GM23338 (cell line): ENCODE measurements at places on chromosomes 13 and 19.

- DNase-seq: peak; percentile 3
These were observed 741.2 kb upstream of the PCDH9 start for GRCh38 chr13:67971291-67971690.

- no peak for DNase-seq
These were observed 1362.0 kb downstream of the PCDH9 start for GRCh38 chr13:65868099-65868498.

DNA sequence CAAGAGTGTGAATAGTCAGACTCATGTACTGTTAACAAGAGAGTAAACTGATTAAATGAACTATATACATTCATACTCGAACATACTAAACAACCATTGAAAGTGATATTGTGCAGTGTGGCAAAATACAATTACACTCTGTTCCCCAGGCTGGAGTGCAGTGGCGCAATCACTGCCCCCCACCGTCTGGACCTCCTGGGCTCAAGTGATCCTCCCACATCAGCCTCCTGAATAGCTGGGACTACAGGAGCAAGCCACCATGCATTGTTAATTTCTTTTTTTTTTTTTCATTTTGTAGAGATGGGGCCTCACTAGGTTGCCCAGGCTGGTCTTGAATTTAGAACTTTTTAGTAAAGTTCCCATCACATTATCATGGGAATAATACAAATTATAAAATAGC lies 77.3 kb upstream of the LSM14A start:
- no peak for DNase-seq

DNA sequence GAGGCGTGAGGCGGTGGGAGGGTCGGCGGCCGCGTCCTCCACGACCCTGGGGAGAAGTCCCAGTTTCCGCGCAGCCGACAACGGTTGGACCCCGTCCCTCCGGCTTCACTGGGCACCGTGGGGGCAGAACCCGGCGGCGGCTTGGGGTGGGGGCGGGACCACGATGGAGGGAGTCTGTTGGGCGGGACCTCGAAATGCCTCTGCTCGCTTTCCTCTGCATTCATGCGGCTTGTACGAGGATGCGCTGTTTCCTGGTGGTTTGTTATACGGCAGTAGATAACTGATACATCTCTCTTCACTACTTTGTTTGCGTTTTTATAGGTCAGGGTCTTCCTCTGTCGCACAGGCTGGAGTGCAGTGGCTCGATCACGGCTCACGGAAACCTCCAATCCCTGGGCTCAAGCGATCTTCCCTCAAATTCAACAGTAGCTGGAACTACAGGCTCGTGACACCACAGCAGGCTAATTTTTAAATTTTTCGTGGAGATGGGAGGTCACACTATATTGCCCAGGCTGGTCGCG lies 24.6 kb upstream of the ZNF846 start:
- peak; percentile 75 for DNase-seq

DNA sequence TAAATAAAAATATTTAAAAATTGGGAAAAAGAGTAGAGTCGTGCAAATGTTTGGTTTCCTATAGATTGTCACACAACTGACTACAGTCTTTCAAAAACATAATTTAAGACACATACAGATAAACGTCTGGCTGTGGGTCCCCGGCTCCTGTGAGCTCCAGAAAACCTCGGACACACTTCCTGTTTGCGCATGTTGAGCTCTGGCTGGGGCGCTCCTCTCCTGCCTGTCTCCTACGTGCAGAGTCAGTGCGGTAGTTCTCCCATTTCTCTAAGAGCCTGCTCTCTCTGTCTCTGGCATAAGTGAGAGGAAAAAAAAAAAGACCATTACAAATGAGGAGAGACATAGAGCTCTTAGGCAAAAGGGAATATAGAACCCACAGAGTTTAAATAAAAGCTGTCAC lies 128.2 kb upstream of the OBI1 start:
- DNase-seq: no peak

- DNase-seq: peak; percentile 97
These were observed 757 bp downstream of the FBN3 start for GRCh38 chr19:8148410-8149260.

GRCh38 chr13:74287724-74288169 lies 153.5 kb upstream of the KLF12 start:
- DNase-seq: peak; percentile 90

DNA sequence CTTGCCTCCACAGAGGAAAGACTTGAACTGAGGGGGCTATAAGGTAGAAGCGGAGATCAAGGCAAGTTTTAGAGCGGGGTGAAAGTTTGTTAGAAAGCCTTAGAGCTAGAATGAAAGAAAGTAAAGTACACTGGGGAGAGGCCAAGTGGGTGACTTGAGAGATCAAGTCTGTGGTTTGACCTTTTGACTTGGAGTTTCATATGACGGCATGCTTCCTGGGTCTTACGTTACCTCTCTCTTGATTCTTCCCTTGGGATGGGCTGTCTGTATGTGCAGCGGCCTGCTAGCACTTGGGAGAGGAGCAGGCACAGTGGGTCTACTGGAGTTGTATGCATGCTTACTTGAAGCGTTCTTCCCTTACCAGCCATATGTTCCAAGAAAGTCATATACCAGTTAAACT lies 1768.5 kb downstream of the PCDH9 start:
- DNase-seq: peak; percentile 8

DNA sequence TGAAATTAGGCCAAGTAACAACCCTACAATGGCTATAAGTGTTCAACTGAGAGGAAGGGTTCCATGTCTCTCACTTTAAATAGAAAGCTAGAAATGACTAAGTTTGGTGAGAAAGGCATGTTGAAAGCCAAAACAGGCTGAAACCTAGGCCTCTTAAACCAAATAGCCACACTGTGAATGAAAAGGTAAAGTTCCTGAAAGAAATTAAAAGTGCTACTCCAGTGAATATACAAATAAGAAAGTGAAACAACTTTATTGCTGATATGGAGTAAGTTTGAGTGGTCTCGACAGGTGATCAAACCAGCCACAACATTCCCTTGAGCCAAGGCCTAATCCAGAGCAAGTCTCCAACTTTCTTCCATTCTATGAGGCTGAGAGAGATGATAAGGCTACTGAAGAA lies 209.6 kb downstream of the KLF12 start:
- DNase-seq: no peak
